ENCODE measurements at places on chromosomes 1 and 21.

DNA sequence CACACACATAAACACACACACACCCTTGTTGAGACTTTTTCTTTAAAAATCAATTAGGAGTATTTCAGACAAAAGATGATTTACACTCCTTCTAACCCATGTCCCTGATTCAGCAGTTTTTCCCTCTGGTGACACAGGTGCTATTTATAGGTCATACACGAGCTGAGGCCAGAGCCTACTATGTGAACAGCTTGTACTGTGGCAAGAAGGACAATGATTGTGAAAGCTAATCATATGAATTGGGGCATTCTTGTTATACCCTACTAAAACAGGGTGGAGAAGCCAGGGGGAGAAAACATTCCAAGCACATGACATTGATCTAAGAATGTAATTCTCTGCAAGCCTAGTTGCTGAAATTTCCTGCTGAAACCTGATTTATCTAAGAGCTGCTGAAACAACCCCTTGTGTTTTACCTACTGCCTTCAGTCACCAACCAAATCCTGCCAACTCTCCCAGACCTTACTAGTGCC, 60.3 kb downstream of the XCL1 start:
- no peak for DNase-seq

DNA sequence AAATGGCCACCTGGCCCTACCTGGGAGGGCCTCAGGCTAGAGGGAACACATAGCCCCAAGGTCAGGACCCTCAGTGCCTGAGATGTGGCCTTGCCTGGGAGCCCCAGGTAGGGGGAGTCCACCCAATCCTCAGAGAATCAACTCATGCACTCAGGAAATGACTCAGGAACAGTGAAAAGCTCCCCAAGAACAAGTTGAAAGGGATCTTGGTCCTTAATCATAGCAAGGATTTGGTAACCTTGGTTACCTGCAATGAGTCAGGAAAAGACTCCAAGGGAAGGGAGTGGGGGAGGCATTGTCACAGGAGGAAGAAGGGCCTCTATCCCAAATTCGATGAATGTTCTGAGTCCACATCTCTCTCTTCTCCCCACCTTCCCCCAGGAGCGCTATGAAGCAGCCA, 17.0 kb downstream of the MAP7D1 start:
- no peak for DNase-seq

DNA sequence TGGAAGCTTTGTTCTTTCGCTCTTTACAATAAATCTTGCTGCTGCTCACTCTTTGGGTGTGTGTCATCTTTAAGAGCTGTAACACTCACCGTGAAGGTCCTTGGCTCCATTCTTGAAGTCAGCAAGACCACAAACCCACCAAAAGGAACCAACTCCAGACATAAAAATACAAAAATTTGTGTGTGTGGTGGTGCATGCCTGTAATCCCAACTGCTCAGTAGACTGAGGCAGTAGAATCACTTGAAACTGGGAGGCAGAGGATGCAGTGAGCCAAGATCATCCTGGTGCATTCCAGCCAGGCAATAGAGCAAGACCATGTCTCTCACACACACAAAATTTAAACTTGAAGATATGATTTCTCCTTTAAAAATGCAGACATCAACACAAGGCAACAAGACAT, 1431.7 kb upstream of the B3GALT2 start:
- DNase-seq = no peak

DNA sequence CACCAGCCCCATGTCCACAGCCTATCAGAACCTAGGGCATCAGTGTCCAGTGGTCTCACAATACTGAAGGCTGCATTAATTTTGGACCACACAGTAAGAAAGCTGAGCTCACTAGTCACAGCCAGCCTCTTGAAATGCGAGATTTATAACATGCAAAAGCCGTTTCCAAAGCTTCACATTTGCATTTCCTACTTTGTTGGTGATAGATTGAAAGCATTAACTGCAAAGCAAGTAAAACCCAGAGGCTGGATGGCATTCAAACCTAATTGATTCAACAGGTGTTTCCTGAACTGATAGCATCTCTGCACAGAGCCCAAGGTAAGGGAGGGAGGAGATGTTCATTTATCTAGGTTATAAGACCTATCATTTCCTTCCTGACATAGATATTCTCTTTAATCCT, 410.1 kb downstream of the OMA1 start:
- no peak for DNase-seq

GRCh38 chr1:67880056-67880601, 46.9 kb upstream of the GNG12 start:
- no peak for DNase-seq

DNA sequence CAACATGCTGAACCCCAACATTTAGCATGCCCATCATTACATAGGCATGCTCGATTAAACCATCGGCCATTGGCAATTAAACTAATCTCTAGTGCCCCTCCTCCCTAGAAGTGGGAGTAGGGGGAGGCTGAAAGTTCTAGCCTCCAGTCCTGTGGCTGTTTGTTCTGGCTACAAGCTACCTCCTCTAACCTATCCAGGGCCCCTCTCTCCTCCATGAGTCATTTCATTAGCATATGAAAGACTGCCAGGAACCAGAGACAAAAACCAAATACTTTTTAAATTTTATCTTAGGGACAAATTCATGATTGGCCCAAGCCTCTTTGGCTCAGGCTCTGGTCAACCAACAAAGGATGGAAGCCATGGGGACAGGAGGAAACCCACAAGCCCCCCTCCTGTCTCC, 231.1 kb downstream of the CACNA1E start:
- DNase-seq = no peak

DNA sequence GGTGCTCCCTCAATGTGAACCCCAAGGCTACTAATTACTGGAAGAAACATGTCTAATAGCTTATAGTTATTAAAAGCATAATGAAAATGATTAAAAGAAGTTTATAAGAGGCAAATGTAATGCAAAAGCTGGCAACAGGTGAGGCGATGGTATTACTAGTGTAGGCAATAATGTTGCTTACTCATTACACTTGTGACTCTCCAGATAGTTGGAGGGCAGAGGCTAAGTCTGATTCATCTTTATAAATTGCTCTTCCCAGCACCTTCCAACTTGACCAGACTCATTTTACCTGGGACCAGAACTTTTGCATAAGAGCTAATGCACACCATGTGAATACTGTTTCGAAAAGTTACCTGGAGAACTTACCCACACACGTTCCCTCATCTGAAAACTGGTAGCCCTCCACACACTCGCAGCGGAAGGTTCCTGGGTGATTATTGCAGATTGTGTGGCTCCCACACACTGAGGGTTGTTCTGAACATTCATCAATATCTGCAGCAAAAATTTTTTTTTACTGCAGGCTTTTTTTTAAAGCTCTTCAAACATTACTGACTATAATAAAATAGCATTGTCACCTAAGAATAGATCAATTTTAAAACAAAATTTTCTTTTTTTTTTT, 48.0 kb downstream of the NID1 start:
- DNase-seq = no peak

- no peak for DNase-seq
Observed at GRCh38 chr1:4468386-4468785, 186.0 kb upstream of the AJAP1 start.

GRCh38 chr1:56098946-56099345, 480.4 kb downstream of the PLPP3 start:
- no peak for DNase-seq

GRCh38 chr1:240284656-240285414, 193.2 kb downstream of the FMN2 start:
- no peak for DNase-seq

DNA sequence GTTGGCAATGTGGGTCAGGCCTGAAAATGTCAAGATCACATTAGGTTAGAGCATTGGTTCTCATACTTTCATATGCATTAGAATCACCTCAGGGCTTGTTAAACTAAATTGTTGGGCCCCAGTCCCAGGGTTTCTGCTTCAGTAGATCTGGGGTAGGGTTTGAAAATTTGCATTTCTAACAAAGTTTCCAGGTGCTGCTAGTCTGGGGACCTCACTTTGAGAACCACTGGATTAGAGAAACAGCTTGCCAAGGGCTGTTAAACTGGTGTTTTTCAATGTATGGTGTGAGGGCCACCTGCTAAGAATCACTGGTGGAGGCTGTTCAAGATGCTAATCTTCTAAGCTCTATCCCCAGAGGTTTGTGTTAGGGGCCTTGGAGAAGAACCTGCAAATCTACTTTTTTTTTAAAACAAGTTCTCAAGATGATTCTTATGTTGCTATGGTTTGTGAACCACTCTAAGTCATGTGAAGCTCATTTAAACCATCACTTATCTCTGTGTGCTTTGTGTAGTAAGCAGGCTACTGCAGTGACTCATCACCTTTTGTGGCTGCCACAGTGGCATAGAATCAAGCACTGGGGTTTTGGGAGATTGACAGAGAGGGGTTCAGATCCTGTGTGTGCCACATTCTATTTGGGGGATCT, 152.2 kb downstream of the S1PR1 start:
- DNase-seq = peak; percentile 79

DNA sequence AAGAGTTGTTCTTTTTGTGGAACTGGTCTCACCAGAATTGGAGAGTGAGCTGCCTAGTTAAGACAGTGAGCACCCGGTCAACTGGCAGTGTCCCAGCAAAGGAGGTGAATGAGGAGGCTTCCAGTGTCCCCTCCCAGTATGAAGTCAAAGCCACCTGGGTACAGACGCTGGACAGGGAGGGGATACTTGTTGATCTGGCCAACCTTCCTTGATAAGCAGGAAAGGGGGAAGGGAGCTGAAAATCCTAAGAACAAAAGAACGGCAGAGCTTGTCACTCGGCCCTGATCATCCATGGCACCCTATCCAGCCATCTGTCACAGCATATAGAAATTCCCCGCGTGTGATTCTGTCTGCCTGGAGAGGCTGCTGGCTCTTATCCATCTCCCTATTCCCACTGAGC, 91.5 kb downstream of the SSBP3 start:
- no peak for DNase-seq

- DNase-seq = no peak
Observed at GRCh38 chr1:245298781-245299180, 144.0 kb downstream of the KIF26B start.

DNA sequence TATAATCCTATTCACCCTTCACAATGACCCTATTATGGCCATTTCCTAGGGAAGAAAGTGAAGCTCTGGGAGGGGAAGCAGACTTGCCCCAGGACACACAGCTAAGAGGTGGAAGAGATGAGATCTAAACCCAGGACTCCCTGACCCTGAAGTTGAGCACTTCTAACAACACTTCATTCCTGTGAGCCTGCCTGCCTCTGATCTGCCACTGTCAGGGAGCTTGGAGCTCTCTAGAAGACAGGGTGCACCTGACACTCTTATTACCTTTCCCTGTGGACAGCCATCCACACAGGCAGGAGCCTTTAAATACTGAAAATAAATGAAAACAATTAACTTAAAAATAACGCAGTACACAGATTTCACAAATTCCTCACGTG, 599 bp downstream of the MKNK1 start:
- no peak for DNase-seq

GRCh38 chr1:38015978-38016725, 3.6 kb downstream of the UTP11 start:
- no peak for DNase-seq

DNA sequence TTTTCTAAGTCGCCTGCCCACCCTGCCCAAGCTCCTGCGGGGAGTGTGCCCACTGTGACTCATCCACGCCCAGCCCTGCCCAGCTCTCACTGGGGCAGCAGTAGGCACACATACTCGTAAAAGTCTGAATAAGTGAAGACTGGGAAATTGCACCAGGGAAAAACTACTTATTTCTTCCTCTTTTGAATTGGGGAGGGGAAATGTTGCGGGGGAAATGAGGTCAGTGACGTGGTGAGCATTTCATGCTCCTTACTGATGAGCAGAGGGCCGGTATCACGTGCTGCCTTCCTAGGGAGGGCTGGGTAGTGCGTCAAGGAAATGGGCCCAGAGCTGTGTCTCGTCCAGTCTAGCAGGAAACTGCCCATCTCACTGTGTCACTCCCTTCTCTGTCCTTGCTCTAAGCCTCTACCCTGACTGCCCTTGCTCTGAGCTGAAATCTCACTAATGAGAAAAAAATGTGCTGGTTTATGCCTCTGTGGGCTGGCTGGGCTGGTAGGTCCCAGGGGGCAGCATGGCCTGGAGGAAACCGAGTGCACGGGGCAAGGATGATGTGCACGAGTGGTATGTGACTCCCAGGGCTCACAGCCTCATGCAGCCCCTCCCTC, 13.5 kb upstream of the TNFRSF1B start:
- no peak for DNase-seq

DNA sequence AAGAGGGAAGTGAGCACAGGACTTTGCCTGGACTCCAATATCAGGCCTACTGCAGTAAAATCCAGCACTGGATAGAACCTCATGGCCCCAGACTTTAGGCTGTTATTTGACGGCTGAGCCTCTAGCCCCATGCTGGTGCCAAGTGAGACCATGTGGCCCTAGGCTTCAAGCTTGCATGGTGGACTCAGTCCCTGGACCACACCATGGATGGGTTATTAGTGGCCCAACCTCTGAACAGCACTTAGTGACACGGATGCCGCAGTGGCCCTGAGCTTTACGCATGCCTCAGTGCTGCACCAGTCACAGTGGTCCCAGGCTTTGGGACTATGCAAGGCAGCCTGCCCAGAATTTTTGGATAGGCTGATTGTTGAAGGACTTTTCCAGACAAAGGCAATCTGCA, 13.0 kb downstream of the IFI44L start:
- no peak for DNase-seq

DNA sequence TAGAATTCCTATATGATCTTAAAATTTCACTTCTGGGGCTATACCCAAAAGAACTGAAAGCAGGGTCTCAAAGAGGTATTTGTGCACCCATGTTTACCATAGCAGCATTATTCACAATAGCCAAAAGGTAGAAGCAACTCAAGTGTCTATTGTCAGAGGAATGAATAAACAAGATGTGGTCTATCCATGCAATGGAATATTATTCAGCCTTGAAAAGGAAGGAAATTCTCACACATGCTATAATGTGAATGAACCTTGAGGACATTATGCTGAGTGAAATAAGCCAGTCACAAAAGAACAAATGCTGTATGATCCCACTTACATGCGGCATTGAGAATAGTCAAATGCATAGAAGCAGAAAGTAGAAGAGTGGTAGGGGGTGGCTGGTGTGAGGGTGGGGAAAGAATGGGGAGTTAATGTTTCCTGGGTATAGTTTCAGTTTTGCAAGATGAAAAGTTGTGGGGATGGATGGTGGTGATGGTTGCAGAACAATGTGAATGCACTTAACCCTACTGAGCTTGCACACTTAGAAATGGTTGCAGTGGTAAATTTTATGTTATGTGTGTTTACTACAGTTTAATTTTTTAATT, 122.4 kb downstream of the TOMM20 start:
- DNase-seq = no peak

GRCh38 chr1:31609514-31610118, 7.9 kb upstream of the HCRTR1 start:
- DNase-seq = no peak
